ENCODE measurements at places on chromosomes 2 and 18.

DNA sequence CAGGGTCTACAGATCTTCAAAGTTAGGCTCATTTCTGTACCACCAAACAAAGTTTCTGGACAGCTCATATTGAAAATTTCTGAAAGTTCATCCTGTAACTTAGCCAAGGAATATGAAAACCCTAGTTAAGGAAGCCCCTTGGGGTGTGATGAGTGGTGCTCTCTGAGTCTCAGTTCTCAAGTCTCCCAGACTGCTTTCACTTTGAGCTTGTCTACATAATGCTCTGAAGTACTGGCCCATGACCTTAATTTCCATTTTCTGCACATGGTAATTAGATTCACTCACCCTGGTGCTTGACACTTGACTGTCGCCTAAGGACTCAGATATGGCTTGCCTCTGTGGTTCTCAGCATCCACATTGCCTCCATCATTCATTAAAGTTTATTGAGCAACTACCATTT is 51.7 kb upstream of the SATB2 start:
- no peak for DNase-seq

DNA sequence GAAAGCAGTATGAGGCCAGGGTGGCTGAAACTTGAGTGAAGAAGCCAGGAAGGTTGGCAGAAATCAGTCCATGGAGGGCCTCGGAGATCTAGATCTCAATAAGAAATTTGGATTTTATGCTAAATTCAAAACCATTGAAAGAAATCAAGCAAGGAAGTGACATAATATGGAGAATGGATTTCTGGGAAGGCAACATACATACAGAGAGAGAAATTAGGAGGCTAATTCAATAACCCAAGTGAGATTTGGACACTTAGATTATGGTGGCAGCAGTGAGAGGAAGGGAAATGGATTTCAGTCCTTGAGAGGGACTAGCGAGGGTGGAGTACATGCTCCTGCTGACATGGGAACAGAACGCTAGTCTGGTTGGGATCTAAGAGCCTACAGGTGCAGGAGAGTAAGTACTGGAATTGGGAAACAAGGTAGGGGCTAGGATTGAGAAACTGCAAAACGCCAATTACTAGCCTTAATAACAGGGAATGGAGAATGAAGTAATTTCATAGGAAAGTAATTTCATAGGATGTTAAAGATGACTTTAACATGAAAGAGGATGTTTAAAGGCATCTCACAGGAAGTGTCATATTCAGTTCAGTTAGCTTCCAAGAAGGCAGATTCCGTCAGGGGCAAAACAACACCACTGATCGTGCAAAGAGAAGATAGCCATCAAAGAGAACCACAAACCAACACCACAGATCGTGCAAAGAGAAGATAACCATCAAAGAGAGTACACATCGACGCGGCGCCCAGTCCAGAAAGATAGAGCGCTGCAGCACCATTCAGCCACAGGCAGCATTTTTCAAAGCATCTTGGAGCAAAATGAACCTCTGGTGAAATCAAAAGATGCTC is 27.2 kb downstream of the CDKL4 start:
- no peak for DNase-seq

DNA sequence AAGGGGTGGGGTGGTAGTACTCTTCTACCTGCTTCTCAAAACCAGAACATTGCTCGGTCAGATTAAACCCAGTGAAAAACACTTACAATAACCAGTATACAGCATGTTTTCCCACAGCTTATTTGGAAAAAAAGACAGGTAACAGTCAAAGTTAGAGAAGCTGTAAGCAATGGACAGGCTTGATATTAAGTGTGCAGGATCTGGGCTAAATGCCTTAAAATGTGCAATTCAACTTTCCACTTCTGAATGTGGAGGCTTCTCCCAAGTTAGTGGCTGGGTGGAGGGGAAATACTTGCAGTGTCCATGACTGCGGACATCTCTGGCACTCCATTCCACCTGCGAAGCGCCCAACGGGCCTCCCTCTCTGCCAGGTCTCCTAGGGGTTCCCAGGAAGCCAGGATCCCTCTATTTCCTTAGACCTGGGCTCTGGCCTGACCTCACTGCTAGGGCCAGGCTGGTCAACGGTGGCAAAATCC is 5.3 kb downstream of the ZEB2 start:
- DNase-seq: no peak

DNA sequence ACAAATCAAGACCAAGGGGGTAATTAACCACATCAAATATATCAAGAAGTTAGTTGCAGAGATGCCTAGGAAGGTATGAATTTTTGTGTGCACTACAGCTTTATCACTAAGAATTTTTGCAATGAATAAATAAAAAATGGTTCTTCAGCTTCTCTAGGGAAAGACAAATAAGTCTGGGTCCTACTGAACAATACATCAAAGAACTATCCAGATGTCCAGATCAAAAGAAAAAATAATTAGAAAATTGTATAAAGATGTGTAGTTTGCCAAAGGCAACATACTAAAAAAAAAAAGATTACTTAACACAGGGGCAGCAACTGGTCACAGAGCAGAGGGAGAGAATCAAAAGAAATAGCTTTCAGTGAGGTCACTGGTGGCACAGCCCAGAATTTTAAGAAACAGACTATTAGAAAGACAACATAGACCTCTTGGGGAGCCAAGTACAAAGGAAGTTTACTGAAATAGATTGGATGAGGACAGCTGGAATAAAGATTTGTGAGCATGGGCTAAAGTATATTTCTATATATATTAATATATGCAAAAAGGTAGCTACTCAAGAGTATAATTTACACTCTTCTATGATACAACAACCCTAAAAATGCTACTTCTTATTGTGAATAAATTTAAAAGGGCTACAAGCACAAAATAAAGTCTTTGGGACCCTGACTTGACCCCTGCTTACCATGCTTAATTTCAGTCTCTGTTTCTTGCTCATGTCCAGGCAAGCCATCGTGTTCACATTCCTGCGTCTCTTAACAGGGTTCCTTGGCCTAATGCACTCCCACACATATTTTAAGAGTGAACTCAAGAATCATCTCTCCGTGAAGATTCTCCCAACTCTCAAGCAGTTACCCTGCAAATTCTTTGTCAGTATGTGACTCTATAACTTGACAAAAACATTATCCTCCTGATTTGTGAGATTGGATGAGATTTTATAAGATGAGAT is 99.0 kb upstream of the GRB14 start:
- DNase-seq: no peak

- no peak for DNase-seq
Observed at GRCh38 chr2:109531896-109532727, 81.7 kb downstream of the SEPTIN10 start.

- DNase-seq: peak; percentile 31
Observed at GRCh38 chr2:10963155-10963554, 51.4 kb downstream of the KCNF1 start.

DNA sequence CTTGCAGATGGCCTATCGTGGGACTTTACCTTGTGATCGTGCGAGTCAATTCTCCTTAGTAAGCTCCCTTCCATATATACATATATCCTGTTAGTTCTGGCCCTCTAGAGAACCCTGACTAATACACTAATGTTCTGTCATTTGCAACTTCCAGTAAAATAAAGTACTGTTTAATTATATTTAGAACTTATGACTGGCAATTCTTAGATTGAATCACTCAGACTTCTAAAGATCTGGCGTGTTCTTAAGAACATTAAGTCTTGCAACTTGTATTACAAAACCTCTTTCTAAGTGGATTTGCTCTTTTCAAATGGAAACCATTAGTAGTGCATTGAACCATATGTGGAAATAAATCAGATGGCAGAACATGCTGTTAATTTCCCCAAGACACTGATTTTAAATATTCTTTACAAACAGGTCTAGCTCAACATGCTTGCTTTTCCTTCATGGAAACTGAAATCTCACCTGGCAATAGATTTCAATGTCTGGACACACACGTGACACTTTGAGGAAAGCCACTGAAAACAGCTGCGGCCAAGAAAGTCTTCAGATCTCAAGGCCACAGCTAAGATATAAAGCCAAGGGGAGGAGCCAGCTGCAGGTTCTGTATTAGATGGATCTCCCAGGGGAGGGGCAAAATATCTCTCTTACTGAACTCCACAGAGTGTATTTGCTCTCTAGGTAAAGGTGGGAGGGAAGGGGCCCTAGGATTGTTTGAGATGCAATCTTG is 50.6 kb downstream of the PMAIP1 start:
- no peak for DNase-seq

- no peak for DNase-seq
Observed at GRCh38 chr2:239594019-239594771, 193.4 kb upstream of the HDAC4 start.

DNA sequence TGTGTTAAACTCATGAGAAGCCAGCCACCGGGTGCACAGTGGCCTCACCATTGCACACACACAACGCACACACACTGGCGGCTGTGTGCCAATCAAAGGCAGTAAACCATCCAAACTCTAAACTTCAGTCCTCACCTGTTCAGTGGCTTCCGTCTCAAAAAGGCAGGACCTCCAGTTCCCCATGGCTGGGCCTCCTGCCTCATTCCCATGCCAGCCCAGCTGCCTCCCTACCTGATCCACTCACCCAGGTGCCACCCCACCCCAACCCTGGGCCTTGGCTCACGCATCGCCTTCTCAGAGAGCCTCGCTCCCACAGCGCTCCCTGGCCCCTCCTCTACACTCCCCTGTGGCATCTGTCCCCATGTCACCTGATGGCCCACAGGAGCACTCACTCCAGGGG is 190.9 kb downstream of the EIPR1 start:
- DNase-seq: no peak

GRCh38 chr18:75377258-75377657 is 50.2 kb downstream of the SMIM21 start:
- peak; percentile 28 for DNase-seq

DNA sequence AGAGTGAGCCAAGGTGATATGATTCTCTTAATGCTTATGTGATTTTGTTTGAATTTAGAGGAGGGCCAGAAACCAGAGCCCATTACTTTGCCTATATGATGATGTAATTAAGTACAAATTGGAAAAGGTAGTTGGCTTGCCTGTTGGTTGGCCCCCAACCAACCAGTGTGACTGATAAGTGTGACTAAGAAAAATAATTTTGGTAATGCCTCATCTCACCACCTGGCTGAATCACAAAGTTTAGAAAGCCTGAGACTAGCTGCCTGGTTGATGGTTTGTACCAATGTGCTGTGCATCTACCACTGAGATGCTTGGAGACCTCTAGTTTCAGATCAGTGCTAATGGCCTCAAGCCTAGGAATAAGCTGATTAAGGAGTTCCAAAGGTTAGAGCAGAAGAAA is 338.7 kb downstream of the CDH2 start:
- DNase-seq: no peak

DNA sequence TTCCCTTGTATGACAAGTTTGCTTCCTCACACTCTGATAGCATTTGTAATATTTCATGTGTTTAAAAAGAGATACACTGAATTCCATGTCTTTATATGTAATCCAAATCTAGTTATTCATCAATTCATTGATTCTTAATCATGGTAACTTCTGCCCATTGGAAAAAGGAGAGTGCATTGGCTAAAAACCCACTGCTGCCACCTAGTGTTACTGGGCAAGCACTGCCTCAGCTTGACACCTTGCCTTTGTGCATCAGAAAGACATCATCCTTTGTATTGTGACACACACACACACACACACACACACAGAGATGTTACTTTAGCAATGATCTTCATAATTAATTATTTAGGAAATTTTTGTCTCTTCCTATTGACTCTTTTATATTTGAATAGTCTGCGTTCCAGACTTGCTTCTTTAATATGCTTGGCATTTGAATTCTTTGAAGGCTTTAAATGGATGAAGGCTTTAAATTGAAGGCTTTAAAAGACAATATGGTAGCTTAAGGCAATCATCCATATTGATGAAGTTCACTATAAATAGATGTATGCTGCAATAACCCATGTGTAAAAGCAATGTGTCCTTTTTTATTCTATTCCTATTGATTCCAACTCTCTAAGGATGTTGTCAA is 414.2 kb upstream of the CHST9 start:
- DNase-seq: peak; percentile 43

GRCh38 chr2:27735263-27735904 is 36.1 kb upstream of the MRPL33 start:
- no peak for DNase-seq

GRCh38 chr2:29780906-29781305 is 140.5 kb downstream of the ALK start:
- peak; percentile 54 for DNase-seq

GRCh38 chr2:25098056-25098455 is 56.2 kb downstream of the EFR3B start:
- peak; percentile 76 for DNase-seq

GRCh38 chr2:45889053-45889452 is 237.6 kb downstream of the PRKCE start:
- DNase-seq: no peak

GRCh38 chr18:22340331-22340730 is 77.4 kb downstream of the CTAGE1 start:
- DNase-seq: no peak

GRCh38 chr2:49834433-49834832 is 680.1 kb upstream of the FSHR start:
- DNase-seq: no peak

GRCh38 chr2:32812316-32812715 is 134.4 kb upstream of the LTBP1 start:
- no peak for DNase-seq

- DNase-seq: no peak
Observed at GRCh38 chr2:238929242-238930081, 81.6 kb downstream of the TWIST2 start.

GRCh38 chr2:195489101-195489500 is 167.9 kb upstream of the SLC39A10 start:
- DNase-seq: no peak

- no peak for DNase-seq
Observed at GRCh38 chr18:79729611-79730010, 50.0 kb downstream of the CTDP1 start.

GRCh38 chr2:174780856-174781255 is 16.6 kb upstream of the CHRNA1 start:
- DNase-seq: no peak

DNA sequence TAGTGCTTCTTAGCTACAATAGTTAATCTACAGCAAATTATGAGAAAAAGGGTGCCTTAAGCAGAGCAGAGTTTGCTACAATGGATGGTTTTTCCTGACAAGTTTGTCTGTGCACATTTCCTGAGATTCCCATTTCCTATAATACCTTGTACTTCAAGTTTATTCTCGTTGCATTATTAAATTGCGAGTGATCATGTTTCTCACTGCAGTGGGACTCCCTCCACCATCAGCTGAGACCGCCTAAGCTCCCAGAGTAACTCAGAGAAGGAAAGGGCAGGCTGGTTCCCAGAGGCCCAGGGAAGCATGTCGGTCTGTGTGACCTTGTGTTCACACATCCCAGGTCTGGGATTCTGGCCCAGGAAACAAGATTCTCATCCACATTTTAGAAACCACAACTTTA is 162.1 kb downstream of the ARL4C start:
- DNase-seq: no peak

DNA sequence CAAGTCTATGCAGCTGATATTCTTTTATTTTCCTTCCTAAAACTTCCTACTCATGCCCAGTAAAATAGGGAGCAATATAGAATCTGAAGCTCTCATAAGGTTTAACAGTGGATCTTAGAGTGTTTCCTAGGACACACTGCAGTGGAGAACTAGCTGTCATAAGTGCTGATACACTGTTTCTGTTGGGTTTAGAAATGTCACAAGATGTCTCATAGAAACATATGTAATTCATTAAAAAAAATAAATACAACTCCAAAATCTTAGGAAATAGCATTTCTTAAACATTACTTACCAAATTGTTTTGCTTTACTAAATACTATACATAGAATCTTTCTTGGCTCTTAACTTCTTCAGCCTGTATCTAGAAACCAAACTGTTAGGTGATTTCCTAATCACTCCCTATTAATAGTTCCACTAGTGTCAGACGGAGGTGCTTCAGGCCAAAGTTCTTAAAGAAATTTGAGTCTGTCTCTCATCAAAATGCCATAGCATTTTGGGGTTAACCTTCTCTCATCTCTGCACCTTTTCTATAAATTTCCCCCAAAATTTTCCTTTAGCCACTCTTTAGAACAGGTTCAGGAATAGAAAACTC is 93.7 kb downstream of the CERKL start:
- no peak for DNase-seq

- DNase-seq: no peak
Observed at GRCh38 chr2:73821227-73821626, 7.5 kb upstream of the STAMBP start.
